ENCODE measurements at places on chromosomes 7 and 10.

- no peak for DNase-seq
These were observed 141.9 kb downstream of the JMJD1C start for GRCh38 chr10:63323701-63324494.

DNA sequence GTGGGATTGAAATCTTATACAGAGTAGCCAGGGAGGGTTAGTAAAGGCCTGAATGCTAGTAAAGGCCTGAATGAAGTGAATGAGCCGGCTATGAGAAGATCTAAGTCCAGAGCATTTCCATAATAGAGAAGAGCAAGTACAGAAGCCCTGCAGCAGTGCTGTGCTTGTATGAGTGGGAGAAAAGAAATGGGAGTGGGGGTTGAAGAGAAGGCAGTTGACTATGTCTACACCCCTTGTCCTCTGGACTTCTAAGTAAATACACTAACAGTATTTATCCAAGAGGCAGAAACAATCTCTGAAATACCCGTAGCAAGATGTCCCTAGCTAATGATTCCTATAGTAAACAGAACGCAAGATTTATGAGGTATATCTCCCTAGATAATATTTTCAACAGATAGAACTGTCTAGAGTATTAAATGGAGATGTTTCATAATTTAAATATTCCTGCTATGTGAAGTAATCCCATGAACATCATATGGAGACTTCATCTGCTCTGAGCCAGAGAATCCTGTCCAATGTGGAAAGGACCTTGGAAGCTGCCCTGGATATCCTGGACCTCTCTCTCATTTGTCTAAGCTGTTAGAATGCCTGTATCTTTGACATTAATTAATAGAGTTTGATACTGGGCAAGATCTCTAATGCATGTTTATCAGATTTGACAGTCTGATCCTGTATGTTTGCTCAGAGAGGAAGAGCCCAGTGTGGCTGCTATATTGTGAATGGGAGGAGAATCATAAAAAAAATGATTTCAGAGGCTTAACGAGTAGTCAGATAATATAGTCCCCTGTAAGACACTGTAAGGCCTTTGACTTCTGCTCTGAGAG is 171.6 kb downstream of the LRRN3 start:
- DNase-seq = no peak

- no peak for DNase-seq
These were observed 65.1 kb upstream of the LYZL2 start for GRCh38 chr10:30694518-30695228.

DNA sequence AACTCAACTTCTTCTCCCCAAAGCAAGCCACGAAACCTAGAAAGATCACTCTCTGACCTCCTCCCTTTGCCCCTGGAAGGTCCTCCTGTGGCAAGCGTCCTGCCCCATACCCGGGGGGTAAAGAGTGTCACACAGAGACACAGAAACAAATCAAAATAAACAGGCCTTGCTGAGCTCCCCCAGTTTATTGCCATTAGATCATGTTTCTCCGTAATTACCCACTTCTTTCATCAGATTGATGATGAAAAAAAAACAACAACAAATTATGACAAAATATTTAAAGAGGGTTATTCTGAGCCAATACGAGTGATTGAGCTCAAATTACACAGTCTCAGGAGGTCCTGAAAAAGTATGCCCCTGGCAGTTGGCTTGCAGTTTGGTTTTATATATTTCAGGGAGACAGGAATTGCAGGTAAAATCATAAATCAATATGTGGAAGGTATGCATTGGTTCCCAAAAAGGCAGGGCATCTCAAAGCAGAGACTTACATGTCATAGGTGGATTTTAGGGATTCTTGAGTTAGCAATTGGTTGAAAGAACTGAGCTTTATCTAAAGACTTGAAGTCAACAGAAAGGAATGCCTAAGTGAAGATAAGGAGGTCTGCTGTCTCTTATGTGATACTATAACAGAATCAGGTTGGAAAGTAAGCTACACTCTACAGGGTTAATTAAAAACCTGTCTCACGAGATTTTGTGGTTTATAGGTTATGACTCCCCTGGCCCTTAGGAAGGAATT is 86.2 kb downstream of the APBB1IP start:
- DNase-seq = no peak

GRCh38 chr7:40315277-40315676 is 180.5 kb downstream of the SUGCT start:
- DNase-seq = no peak

DNA sequence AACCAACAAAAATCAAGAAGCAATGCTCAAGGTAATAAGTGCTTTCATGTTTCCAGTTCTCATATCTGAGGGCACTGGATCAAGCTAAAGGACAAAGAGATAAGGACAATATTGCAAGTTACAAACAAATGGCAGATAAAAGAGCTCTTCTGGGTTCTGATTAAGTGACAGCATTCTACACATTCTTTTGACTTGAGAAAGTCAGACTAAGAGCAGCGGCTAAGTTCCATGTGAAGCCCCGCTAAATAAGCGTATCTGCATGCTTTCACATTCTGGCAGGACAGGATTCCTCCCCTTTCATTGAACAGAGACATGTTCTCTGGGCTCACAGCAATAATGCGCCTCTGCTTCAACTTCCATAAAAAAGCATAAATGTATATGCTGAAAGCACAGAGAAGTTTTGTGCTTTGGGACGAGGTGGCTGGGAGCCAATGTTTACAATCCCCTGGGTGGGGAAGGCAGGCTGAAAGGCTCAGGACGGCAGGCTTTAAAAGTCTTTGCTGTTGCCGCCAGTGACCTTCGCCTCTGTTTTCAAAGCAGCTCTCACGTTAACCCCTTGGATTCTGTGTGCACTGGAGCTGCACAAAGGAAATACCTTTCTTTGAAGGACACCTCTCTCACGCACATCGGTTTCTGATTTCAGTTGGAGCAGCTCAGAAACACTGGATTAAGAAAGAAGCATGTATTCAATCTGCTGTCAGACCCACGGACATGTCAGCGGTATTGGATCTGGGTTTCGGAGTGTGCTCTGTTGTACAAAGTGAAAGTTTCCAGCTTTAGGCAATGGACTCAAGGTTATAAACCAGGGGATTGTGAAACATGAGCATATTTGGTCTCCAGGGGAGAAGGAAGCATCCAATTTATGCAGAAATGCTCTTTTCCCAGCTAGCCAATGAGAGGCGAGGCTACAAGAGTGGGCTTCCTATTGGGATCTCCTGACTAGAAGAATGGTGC is 105.4 kb upstream of the FAM133B start:
- DNase-seq = peak; percentile 65

GRCh38 chr7:31066516-31067130 is 14.5 kb downstream of the ADCYAP1R1 start:
- no peak for DNase-seq

DNA sequence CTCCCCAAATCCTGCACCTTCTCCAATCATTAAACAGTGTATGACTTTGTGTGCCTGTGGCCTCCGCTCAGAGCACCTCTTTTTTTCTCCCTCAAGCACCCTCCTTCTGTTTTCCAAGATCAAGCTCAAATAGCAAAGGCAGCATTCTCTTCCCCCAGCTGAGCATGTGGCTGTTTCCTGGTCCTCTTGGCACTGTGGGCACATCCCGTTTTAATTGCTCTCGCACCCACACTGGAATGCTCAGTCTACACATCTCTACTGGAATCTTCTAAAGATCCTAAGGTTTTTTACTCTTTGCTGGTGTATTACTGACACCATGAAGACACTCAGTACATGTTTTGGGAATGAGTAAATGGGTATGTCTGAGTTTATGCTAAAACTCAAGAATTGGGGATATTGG is 107.4 kb downstream of the WDFY4 start:
- DNase-seq = no peak

- peak; percentile 34 for DNase-seq
These were observed 285.7 kb downstream of the RPS24 start for GRCh38 chr10:78319371-78319770.

DNA sequence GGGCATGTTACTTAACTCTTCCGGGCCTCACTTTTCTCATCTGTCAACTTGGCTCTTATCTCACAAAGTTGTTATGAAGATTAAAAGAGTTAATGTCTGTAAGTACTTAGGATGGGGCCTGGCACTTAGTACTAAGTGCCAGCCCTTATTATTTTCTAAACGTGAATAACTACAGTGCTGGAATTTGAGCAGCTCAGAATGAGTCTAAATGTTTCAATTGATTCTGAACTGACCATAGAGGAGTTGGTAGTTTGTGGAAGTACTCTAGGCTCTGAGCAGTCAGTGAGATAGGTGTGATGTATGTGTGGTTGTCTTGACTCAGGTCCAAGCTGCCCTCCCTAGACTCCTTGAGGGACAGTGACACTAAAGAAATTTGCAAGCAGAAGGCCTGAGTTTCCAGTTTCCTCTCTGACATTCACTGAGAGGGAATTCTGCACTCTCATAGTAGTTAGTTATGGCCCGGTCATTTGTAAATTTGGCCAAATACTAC is 18.5 kb upstream of the JAZF1 start:
- no peak for DNase-seq
